ENCODE measurements at places on chromosomes 5 and 9.

- DNase-seq: no peak
Measured at GRCh38 chr5:171581781-171582180, 162.3 kb downstream of the FGF18 start.

- no peak for DNase-seq
Measured at GRCh38 chr5:142189813-142190212, 81.2 kb downstream of the NDFIP1 start.

- no peak for DNase-seq
Measured at GRCh38 chr9:131640438-131641137, 95.3 kb downstream of the PRRT1B start.

DNA sequence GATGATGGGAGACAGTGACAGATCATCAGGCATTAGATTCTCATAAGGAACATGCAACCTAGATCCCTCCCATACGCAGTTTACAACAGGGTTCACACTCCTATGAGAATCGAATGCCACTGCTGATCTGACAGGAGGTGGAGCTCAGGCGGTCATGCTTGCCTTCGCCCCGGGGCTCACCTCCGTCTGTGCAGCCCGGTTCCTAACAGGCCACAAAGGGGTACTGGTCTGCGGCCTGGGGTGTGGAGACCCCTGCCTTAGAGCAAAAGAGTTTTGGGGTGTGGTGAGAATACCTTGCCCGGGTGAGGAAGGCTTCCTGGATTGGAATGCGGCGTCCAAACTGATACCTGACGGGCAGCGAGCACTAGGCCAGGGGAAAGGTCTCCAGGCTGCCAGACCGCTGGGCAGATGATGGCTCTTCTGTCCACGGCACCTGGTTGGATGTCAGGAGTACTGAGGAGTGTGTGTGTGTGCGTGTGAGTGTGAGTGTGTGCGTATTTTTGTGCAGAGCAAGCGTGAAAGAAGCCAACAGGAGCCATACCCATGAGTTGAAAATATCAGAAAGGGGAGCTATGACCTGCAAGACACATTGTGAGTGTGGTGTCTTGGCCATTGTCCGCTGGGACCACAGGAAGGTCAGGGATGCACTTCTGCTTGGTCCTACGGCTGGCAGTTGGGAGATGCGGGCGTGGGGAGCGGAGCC lies 55.4 kb downstream of the ACER2 start:
- no peak for DNase-seq

GRCh38 chr9:88969646-88970373 lies 21.5 kb upstream of the S1PR3 start:
- no peak for DNase-seq

DNA sequence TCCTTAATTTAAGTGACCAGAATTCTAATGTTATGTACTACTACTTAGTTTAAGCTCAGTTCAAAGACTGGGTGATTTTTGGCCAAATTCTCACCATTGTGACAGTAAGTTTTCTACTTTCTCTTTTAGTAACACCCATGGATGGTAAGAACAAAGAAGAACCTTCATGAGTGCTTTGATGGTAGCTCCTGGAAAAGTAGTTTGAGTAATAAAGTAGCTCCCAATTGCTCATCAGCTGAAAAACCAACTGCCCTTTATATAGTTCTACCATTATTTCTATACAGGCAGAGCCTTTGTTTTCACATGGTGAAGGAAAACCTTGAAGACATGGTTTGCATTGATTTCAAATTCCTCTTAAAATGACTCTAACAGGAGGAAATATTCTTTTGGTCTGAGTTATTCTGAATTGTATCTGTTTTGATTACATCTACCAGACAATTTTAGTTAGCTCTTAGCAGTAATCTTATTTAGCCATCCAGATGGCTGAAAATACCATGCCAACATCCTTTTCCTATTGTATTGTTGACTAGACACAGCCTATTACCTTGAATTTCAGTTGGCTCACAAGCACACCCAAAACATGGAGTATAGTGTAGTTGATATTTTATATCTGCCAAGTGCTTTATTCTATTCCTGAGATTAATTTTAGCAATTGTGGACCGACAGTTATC lies 23.7 kb upstream of the STARD4 start:
- no peak for DNase-seq

GRCh38 chr9:137084526-137084925 lies 2.3 kb upstream of the MAN1B1 start:
- DNase-seq: no peak

DNA sequence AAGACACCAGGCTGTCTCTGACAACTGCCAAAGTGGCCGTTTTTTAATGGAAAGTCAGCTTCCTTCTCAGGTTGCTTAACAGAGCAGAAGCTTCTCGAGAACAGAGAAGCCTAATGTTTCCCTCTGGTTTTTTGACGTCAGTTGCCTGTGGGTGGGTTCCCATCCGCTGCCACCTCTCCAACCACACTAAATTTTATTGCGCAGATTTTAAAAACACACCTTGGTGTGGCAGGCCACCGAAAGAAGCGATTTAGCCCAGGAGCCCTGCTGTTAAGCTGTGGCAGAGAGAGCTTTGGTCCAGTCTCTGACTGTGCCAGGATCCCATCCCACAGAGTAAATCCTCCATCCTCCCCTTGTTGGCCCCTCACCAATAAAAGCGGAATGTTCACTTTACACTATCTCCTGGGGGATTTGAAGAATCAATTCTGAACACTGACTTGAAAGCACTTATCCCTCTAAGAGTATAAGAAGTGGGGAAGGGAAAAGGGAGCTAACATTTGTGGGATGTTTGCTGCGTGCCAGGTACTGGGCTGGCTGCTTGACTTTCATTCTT lies 181.6 kb downstream of the AOPEP start:
- DNase-seq: no peak
